ENCODE measurements at places on chromosomes 7 and 10. TPM values are rescaled to one million over a fixed set of nuclear protein-coding genes. Genes with fewer than 3 reads are reported as not detected.

VAX1 gene
- 4.6 TPM for total RNA-seq

FANK1 gene
- total RNA-seq, result 19.1 TPM

ZNF736 gene
- total RNA-seq, result 29.0 TPM

CALML3 gene
- not detected for total RNA-seq

CCAR1 gene
- total RNA-seq, result 102 TPM

LRRC17 gene
- 0.39 TPM for total RNA-seq

AQP1 gene
- 0.57 TPM for total RNA-seq

HMX2 gene
- 2.7 TPM for total RNA-seq

PCLO gene
- total RNA-seq, result 1.1 TPM

MINPP1 gene
- total RNA-seq, result 37.0 TPM

ITPRID1 gene
- not detected for total RNA-seq

CPVL gene
- 1.1 TPM for total RNA-seq

FZD8 gene
- 1.8 TPM for total RNA-seq

GOT1 gene
- total RNA-seq, result 51.6 TPM

INMT gene
- total RNA-seq, result 0.13 TPM

DNMBP gene
- total RNA-seq, result 39.3 TPM

ZDHHC4 gene
- total RNA-seq, result 113 TPM

CYP3A7 gene
- not detected for total RNA-seq

ADRA2A gene
- total RNA-seq, result 0.05 TPM

SORCS1 gene
- not detected for total RNA-seq

ZNF775 gene
- 14.7 TPM for total RNA-seq

CALU gene
- total RNA-seq, result 210 TPM

NUTM2E gene
- 0.08 TPM for total RNA-seq

LLCFC1 gene
- total RNA-seq, result not detected

LBX1 gene
- total RNA-seq, result 0.15 TPM

ABCC2 gene
- 6.5 TPM for total RNA-seq

DNAH11 gene
- total RNA-seq, result 0.15 TPM

INHBA gene
- total RNA-seq, result 0.28 TPM

DIP2C gene
- 13.2 TPM for total RNA-seq

HTR5A gene
- total RNA-seq, result not detected

NANOS1 gene
- 18.0 TPM for total RNA-seq

NKX1-2 gene
- 0.15 TPM for total RNA-seq

ADAM12 gene
- 0.10 TPM for total RNA-seq

PNLIPRP3 gene
- not detected for total RNA-seq

ITIH2 gene
- total RNA-seq, result 0.67 TPM

SH2B2 gene
- total RNA-seq, result 2.8 TPM

MMD2 gene
- total RNA-seq, result not detected

LRRC18 gene
- total RNA-seq, result not detected

AKR1C8 gene
- total RNA-seq, result not detected

FAM171A1 gene
- total RNA-seq, result 19.2 TPM

CYP26C1 gene
- total RNA-seq, result 1.1 TPM

FKBP9 gene
- 183 TPM for total RNA-seq

ASAH2 gene
- 6.5 TPM for total RNA-seq

UCMA gene
- not detected for total RNA-seq

MRM2 gene
- 49.9 TPM for total RNA-seq

PSD gene
- 2.4 TPM for total RNA-seq

SPDYE2 gene
- not detected for total RNA-seq

AKR1C4 gene
- total RNA-seq, result not detected

TAS2R41 gene
- total RNA-seq, result not detected

TFR2 gene
- total RNA-seq, result 9.1 TPM

DLX6 gene
- 1.3 TPM for total RNA-seq

GDF2 gene
- not detected for total RNA-seq

CRYGN gene
- total RNA-seq, result 0.74 TPM

C7orf33 gene
- total RNA-seq, result not detected

POLR1F gene
- 20.7 TPM for total RNA-seq

AKR1C2 gene
- total RNA-seq, result 0.33 TPM

GPR37 gene
- 1.3 TPM for total RNA-seq

Measured in Panc1 (cell line).